ENCODE measurements at places on chromosomes 16 and 17.

DNA sequence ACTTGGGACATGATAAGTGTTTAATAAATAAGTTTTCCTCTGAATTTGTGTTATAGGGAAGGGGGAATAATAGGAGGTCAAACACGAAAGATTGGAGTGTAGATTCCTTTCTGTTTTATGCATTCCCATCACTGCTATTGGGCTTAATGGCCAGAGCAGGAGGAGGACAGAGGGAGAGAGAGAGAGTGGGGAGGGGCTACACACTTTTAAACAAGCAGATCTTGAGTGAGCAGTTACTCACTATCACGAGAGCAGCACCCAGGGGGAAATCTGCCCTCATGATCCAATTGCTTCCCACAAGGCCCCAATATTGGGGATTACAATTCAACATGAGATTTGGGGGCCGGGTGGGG is 505.0 kb downstream of the GRIN2A start:
- DNase-seq, result no peak

DNA sequence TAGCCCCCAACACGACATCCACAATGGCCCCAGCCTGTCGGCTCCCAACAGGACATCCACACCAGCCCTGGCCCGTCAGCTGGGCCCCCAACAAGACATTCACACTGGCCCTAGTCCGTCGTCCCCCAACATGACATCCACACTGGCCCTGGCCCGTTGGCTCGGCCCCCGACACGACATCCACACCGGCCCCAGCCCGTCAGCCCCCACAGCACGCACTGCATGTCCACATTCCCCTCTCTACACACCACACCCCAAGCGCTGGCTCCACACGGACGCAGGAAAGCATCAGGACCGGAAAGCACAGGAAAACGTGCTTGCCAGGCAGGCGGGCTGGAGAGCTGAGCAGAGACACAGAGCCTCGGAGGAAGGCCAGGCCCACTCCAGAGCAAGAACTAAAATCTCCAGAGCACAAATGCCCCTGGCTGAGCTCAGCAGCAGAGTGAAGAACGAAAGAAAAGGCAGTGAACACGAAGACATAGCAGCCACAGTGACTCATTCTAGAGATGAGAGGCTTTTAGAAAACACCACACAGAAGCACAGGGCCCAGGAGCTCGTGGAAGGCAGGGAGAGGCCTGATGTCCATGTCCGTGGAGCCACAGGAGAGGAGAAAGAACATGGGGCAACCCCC is 50.6 kb downstream of the LMF1 start:
- DNase-seq, result peak; percentile 37

DNA sequence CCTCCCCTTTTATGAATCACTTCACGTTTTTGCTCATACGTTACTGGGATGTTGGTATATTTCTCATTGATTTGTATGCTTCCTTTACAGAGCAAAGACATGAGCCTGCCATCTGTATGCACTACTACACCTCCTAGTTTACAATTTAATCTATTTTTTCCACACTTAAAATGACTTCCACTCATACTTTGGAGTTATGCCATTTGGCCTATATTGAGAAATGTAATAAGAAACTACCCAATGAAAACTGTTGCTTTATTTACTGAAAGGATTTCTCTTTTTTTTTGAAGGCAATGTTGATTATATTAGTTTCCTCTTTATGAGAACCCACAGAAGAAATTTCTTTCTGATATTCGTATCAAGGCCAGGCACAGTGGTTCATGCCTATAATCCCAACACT is 43.1 kb downstream of the DUSP14 start:
- no peak for DNase-seq

DNA sequence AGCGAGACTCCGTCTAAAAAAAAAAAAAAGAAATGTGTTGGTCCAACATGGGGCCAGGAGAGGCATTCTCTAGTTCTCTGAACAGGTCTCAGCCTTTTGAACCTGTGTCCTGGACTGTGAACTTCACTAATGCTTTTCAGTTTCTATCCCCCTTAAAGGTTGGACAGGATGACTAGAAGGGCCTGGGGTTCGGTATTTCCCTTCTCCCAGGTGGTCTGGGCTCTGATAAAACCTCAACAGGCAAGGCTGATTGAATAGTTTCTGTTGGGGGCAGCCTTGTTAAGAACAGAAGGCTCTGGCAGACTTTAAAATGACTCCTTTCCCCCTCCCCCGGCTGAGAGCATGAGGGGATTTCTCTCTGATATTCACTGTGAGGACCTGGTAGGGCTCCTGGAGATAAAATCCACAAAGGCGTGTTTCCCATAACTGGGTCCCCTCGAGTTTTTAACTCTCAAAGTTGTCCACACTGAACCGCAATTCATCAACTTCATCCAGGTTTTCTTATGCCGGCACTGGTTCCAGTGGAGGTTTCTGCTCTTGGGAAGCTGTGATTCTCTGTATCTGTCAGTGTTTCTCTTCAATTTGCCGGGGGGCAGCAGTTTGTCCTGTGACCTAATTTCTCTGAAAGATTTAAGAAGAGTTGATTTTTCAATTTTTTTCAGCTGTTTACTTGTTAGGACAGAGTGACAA is 91.3 kb downstream of the METRNL start:
- no peak for DNase-seq

DNA sequence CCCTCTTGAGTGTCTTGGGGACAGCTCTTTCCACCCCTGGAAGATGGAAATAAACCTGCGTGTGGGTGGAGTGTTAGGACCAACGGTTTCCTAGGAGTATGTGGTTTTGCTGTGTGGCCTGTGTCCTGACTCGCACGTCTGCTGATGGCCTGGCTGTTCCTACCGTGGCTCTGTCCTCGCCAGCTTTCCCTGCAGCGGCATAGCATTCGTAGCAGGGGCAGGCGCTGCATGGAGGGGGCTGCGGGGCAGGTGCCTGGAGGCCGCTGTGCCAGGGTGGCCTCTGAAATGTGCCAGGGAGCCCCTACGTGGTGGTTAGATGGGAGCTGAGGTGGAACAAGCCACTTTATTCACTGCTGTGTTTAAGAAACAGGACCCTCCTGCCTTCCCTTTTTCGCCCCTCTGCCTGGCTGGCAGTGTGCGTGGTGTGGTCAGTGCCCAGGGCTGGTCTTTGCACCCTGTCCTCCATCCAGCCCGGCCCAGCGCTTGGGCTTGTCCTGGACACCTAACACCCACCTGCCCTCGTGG is 10.6 kb downstream of the SLC16A3 start:
- DNase-seq, result no peak

DNA sequence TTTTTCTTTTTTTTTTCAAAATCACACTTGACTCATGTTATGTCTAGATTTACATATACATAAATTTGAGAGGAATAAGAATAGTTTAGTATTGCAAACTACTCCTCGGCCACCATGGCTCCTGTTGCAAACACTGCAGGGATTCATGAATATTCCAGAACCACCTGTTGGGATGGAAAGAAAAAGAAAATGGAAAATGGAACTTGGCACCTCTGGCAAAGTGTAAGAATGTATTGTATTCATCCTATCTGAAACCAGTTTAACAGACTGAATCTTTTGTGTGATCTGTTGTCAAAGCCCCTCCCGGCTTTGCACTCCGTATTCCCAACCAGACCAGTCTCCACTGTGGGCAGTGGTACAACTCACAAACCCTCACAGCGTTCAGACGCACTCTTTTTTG is 124.4 kb downstream of the SPECC1 start:
- DNase-seq, result no peak

- no peak for DNase-seq
These were observed 47.2 kb downstream of the MEOX1 start for GRCh38 chr17:43614561-43614960.

DNA sequence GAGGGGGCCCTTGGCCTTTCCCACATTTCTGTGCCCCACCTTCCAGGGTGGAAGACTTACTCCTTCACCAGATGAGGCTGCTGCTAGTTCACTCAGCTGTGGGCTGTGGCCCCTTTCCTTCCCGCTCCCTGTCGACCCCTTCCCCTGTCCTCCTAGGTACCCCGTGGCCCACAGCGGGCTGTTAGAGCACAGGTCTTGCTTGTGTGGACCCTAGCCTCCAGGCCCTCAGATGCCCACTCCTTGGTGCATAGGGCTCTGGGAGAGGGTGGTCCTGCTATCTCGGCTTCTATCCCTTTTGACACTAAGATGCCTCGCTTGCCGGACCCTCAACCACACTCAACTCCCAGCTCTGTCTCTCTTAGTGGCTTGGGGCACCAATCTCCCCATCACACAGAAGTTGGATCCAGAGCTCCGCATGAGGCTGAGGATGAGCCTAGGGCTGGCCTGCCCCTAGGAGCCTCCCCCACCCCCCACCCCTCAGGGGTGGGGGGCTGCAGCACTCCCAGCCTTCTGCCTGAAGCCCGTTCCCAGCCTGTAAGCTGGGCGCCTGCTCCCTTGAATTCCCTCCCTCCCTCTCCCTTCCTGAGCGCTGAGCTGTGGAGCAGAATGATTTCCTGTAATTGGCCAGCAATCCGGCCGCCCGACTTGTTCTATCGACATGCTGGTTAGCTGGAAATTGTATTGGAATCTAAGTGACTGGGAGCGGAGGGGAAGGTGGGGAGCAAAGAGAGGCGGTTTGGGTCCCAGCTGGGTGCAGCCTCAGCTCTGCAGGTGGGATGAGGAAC is 30.9 kb downstream of the DCAKD start:
- DNase-seq, result no peak
